ENCODE measurements at places on chromosomes 12 and 14.

GRCh38 chr14:20499108-20499507 is 6.2 kb upstream of the RNASE10 start:
- no peak for DNase-seq

DNA sequence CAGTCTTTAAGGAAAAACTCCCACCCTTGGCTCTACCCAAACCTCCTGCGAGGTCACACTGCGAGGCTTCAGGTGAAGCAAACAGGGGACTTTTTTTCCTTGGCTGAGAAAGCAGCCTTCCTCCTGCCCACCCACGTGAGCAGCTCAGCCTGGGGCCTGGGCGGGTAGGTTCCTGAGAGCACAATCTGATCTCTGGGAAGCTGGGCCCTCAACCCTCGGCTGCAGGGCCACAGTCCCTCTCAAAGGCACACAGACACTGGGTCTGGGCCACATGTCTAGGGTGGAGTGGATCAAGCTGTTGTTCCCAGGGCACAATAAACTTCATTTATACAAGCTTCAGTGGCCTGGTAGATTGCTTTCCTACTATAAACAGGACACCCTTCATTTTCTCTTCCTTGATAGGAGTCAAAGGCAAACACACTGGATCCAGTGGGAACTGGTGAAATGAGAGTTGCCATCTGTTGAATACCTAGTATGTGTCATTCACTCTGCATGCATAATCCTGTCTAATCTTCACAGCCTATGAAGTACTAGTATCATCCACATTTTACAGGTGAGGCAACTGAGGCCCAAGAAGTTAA is 41.3 kb upstream of the PNMA1 start:
- DNase-seq = no peak

GRCh38 chr12:80849337-80849736 is 88.4 kb downstream of the LIN7A start:
- no peak for DNase-seq

DNA sequence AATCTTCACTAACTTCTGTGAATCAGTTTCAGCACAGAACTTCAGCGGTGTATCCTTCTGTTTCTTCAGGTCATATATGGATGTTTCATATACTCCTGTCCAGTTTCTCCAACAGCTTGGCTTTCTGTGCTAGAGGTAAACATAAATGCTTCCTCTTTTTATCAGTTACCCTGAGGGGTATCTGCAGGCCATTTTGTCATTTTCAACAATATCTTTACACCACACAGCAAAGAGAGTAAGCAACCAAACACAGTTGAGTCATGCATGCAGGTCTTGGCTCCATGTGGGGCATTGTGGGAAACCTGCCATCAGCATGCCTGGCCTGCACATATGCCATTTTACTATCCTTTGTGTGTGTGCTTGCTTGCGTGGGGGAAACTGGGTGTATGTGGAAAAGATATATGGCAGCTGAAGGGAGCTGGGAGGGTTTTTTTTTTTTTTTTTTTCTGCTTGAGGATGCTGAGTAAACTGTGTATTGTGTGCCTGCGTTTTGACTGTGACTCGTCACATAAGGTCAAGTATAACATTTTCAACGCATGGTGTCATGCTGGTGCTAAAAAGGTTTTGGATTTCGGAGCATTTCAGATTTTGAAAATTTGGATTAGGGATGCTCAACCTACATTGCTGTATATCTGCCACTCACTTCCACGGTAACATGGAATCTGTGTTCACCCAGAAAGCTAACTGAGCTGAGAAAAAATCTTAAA is 56.1 kb upstream of the YARS2 start:
- DNase-seq = no peak
